ENCODE measurements at places on chromosomes 3 and 15.

DNA sequence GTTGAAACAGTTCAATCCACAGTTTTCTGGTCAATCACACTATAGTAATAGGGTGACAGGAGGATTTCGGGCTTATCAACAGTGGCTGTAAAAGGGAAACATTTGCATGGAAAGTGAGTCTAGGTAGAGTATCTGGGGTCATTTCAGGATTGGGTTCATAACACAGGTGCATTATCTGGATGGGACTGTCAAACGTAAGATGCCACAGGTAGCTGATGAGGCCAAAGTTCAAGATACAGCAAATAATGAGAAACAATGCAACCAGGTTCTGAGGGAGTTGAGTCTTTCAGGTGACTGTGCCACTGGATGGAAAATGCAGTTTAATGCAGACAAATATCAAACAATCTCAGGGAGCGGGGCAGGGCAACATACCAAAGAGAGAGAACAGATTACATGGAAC is 62.2 kb downstream of the WDR76 start:
- H3K4me3 ChIP-seq, result peak overlapping the region; percentile 5
- H3K36me3 ChIP-seq, result peaks cover 5% of the 10 kb centered on the region
- H3K27me3 ChIP-seq, result no peaks in the 10 kb centered on the region
- peaks cover 18% of the 10 kb centered on the region for H3K4me1 ChIP-seq

- H3K27ac ChIP-seq, result no peak overlapping the region
- no peak for DNase-seq
- peaks cover 10% of the 10 kb centered on the region for H3K4me1 ChIP-seq
- no peaks in the 10 kb centered on the region for H3K36me3 ChIP-seq
Measured at GRCh38 chr3:54846119-54846518, 81.7 kb downstream of the LRTM1 start.

- H3K4me3 ChIP-seq, result no peak overlapping the region
- no peak for DNase-seq
- H3K4me1 ChIP-seq, result peaks cover 3% of the 10 kb centered on the region
- H3K27me3 ChIP-seq, result peaks cover 18% of the 10 kb centered on the region
Measured at GRCh38 chr15:91031796-91032195, 9.4 kb upstream of the VPS33B start.

- H3K27me3 ChIP-seq, result no peaks in the 10 kb centered on the region
- peak overlapping the region; percentile 52 for H3K27ac ChIP-seq
- H3K4me3 ChIP-seq, result no peak overlapping the region
- peaks cover 26% of the 10 kb centered on the region for H3K36me3 ChIP-seq
- no peak for DNase-seq
Measured at GRCh38 chr3:5219216-5219615, 31.7 kb downstream of the EDEM1 start.

GRCh38 chr3:123618768-123619484 is 34.1 kb upstream of the HACD2 start:
- H3K27ac ChIP-seq, result no peak overlapping the region
- no peak overlapping the region for H3K4me3 ChIP-seq
- no peak for DNase-seq
- no peaks in the 10 kb centered on the region for H3K36me3 ChIP-seq
- H3K27me3 ChIP-seq, result no peaks in the 10 kb centered on the region

GRCh38 chr15:52718551-52718950 is 39.4 kb upstream of the ATOSA start:
- H3K27ac ChIP-seq, result no peak overlapping the region
- peaks cover 2% of the 10 kb centered on the region for H3K4me1 ChIP-seq
- H3K4me3 ChIP-seq, result no peak overlapping the region
- no peak for DNase-seq
- H3K36me3 ChIP-seq, result no peaks in the 10 kb centered on the region

DNA sequence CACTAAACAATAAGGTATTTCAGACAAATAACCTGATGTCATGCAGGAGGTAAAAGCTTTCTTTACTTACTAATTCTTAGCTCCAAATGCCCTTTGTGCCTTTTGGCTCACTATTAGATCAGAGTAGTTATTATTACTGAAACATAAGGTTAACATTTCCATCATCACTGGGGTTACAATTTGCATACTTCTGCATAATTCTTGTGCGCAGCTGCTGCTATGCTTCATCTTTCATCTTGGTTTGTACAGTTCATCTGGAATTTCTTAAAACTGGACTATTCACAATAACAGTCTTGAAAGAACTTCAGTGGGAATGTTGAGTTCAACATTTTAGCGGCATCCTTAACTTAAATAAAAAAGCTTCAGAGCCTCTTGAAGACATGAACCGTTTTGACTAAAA is 383.2 kb upstream of the ADAMTS9 start:
- no peaks in the 10 kb centered on the region for H3K27me3 ChIP-seq
- no peak overlapping the region for H3K4me3 ChIP-seq

GRCh38 chr3:106692624-106693023 is 684.6 kb upstream of the CCDC54 start:
- no peak overlapping the region for H3K4me3 ChIP-seq
- no peaks in the 10 kb centered on the region for H3K36me3 ChIP-seq
- no peak overlapping the region for H3K27ac ChIP-seq
- H3K27me3 ChIP-seq, result no peaks in the 10 kb centered on the region

GRCh38 chr15:100764778-100765466 is 114.7 kb upstream of the ALDH1A3 start:
- H3K4me3 ChIP-seq, result no peak overlapping the region
- peak overlapping the region; percentile 34 for H3K27ac ChIP-seq
- peaks cover 33% of the 10 kb centered on the region for H3K27me3 ChIP-seq
- H3K36me3 ChIP-seq, result no peaks in the 10 kb centered on the region
- H3K4me1 ChIP-seq, result peaks cover 6% of the 10 kb centered on the region

DNA sequence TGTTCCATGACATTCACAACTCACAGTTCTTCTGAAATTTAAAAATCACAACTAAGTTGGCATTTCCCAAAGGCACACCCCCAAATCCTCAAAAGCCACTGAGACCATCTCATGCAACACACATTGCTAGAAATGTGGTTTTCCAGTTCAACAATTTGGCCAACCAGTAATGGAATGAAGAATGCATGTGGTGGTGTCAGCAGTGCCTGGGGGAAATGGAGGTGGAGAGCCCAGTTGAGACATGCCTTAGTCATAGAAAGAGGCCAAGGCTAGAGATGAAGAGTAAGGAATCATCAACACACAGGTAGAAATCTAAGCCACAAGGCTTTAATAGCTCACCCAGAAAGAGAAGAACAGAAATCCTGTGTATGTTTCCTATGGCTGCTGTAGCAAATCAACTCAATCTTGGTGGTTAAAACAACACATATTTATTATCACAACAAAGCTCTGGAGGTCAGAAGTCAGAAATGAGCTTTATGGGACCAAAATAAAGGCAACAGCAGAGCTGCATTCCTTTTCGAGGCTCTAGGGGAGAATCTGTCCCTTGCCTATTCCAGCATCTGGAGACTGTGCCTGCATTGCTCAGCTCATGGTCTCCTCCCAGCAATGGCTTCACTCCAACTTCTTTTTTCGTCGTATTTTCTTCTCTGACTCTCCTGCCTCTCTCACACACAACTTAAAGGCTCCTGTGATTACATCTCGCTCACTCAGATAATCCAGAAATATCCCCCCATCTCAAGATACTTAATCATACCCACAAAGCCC is 54.0 kb downstream of the SNTN start:
- no peaks in the 10 kb centered on the region for H3K27me3 ChIP-seq
- DNase-seq, result no peak
- no peak overlapping the region for H3K27ac ChIP-seq
- peaks cover 7% of the 10 kb centered on the region for H3K4me1 ChIP-seq

GRCh38 chr3:13139471-13140065 is 66.3 kb upstream of the IQSEC1 start:
- no peaks in the 10 kb centered on the region for H3K4me1 ChIP-seq
- H3K4me3 ChIP-seq, result no peak overlapping the region
- H3K36me3 ChIP-seq, result no peaks in the 10 kb centered on the region
- no peak overlapping the region for H3K27ac ChIP-seq

DNA sequence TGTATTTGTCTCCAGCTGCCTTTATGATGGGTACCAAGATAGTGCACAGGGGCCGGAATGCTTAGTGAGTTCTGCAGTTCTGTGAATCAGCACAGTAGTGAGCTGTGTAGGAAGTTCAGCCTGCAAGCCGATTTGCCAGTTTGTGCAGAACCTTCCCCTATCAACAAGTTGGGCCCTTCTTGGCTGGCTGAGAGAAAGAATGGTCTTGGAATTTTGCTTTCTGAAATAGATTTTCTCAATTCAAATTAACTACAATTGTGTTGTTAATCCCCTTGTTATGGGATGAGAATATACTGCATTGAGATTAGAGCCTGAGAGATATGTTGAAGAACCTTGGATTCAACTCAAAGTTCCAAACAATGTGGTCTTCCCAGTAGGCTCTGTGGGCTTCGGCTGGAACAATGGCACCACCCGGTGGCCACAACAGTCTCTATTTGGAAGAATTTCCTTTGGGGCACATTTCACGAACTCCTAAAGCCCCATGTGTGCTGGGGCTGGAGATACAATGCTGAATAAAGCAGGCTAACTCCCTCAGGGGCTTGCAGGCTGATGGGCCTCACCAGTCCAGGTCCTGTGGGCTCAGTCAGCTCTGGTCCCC is 59.1 kb downstream of the TRIM42 start:
- no peak overlapping the region for H3K27ac ChIP-seq
- H3K36me3 ChIP-seq, result no peaks in the 10 kb centered on the region
- H3K4me3 ChIP-seq, result no peak overlapping the region
- peaks cover 15% of the 10 kb centered on the region for H3K27me3 ChIP-seq
- DNase-seq, result peak; percentile 20

- H3K27me3 ChIP-seq, result peaks cover 65% of the 10 kb centered on the region
- no peak overlapping the region for H3K4me3 ChIP-seq
- no peaks in the 10 kb centered on the region for H3K4me1 ChIP-seq
Measured at GRCh38 chr15:99097441-99098410, 7.2 kb upstream of the SYNM start.

- DNase-seq, result no peak
- peaks cover 15% of the 10 kb centered on the region for H3K27me3 ChIP-seq
- no peak overlapping the region for H3K27ac ChIP-seq
- H3K36me3 ChIP-seq, result no peaks in the 10 kb centered on the region
- peaks cover 10% of the 10 kb centered on the region for H3K4me1 ChIP-seq
Measured at GRCh38 chr15:60605879-60606307, 127.0 kb upstream of the ICE2 start.

DNA sequence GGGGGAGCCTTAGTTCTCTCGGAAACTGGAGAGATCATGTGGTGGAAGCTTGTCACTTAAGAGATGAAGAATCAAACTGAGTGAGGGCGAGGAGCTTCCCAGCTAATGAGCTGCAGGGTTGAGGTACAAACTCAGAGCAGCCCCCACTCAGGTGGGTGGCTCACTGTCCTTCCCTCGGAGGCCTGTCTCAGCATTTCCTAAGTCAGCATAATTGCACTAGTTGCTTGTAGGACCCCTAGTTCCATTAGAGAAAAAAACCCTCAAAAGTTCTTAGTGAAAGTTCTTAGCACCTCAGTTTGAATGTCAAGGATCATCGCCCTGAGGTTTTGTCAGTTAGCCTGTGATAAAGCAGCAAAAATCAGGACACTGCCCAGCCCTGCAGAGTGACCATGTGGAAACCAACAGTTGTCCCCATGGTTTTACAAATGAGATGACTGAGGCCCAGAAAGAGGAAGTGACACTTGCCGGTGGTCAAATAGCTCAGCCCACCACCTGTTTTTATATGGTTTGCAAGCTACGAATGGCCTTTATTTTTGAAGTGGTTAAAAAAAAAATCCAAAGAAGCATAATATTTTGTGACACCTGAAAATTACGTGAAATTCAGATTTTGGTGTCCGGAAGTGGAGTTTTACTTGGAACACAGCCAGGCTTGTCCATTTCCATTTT is 11.9 kb downstream of the SMAD6 start:
- peaks cover 35% of the 10 kb centered on the region for H3K4me1 ChIP-seq
- H3K27me3 ChIP-seq, result no peaks in the 10 kb centered on the region
- H3K4me3 ChIP-seq, result no peak overlapping the region
- H3K36me3 ChIP-seq, result peaks cover 15% of the 10 kb centered on the region

DNA sequence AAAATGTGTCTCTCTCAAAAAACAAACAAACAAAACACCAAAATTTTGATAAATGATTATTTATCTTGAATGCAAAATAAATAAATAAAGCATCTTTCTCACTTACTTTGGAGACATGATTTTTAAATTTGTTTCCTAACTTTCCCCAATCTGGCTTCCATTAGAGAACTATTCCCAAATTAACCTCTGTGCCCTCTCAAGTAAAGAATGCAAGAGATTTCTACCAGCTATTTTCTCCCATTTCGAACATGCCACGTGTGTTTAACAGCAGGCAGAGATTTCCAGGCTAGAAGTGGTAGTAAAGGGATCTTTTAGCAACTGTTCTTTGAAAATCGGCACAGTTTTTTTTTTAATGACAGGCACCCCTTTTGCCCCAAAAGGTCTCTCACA is 269.1 kb downstream of the SHQ1 start:
- H3K27me3 ChIP-seq, result no peaks in the 10 kb centered on the region
- H3K4me3 ChIP-seq, result no peak overlapping the region
- H3K4me1 ChIP-seq, result peaks cover 17% of the 10 kb centered on the region
- no peak overlapping the region for H3K27ac ChIP-seq
- no peak for DNase-seq

- H3K4me3 ChIP-seq, result no peak overlapping the region
- no peaks in the 10 kb centered on the region for H3K27me3 ChIP-seq
- no peaks in the 10 kb centered on the region for H3K36me3 ChIP-seq
- peaks cover 29% of the 10 kb centered on the region for H3K4me1 ChIP-seq
- DNase-seq, result no peak
Measured at GRCh38 chr3:12227833-12228232, 61.0 kb upstream of the PPARG start.

- H3K4me1 ChIP-seq, result no peaks in the 10 kb centered on the region
- H3K27me3 ChIP-seq, result peaks cover 24% of the 10 kb centered on the region
- no peak for DNase-seq
- H3K36me3 ChIP-seq, result no peaks in the 10 kb centered on the region
- no peak overlapping the region for H3K27ac ChIP-seq
Measured at GRCh38 chr15:80880086-80880485, 100.9 kb downstream of the CEMIP start.

DNA sequence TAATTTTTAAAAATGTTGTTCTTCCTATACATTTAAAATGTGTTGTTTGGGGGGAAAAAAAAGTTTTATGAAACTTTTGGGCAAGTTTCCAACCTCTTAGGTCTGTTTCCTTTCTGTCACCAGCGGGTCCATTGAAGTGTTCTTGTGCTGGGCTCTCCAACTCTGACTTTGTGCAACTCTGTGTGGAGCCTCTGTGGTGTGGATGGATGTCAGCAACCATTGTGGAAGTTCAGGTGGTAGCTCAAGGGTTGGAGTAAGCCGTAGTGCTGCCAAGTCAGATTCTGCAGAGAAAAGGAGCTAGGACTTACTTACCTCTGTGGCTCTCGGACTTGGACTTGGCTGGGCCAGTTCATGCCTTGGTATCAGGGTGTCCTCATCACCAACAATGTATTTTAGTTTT is 22.4 kb downstream of the ARID3B start:
- no peak overlapping the region for H3K4me3 ChIP-seq
- peaks cover 14% of the 10 kb centered on the region for H3K36me3 ChIP-seq
- H3K4me1 ChIP-seq, result no peaks in the 10 kb centered on the region
- DNase-seq, result no peak
- peak overlapping the region; percentile 58 for H3K27ac ChIP-seq
- no peaks in the 10 kb centered on the region for H3K27me3 ChIP-seq

DNA sequence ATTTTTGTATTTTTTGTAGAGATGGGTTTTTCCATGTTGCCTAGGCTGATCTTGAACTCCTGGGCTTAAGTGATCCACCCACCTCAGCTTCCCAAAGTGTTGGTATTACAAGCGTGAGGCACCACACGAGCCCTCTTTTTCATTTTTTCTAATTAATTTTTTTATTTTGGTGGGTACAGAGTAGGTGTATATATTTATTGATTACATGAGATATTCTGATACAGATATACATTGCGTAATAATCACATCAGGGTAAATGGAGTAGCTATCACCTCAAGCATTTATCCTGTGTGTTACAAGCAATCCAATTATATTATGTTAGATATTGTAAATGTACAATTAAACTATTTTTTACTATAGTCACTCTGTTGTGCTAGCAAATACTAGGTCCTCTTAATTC is 66.1 kb downstream of the WDR49 start:
- no peak overlapping the region for H3K4me3 ChIP-seq
- H3K4me1 ChIP-seq, result no peaks in the 10 kb centered on the region
- no peak overlapping the region for H3K27ac ChIP-seq
- H3K36me3 ChIP-seq, result no peaks in the 10 kb centered on the region
- H3K27me3 ChIP-seq, result no peaks in the 10 kb centered on the region
